Right renal pelvis (tissue), 4 donors: ENCODE measurements at places on chromosomes 6 and 20. TPM values are rescaled to one million over a fixed set of nuclear protein-coding genes. Genes with fewer than 3 reads are reported as not detected.

GRCh38 chr20:57654363-57654997 lies 34.3 kb upstream of the ZBP1 start:
- DNase-seq, result peak; percentile 52

DNA sequence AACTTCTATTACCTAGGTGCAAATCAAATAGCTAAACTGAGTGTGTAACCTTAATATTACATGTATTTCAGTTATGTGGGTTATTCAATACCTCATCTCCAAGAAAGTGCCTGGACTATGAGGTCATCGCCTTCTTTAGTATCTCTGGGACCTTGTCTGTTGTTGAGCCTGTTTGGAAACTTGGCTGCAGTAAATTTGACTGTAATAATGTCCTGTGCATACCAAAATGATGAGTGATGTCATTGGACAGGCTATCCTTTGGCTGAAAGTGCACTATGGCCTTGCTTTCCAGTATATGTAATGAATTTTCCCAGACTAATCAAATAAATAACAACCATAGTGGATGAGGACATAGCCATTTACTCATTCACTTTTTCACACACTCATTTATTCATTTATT lies 455.1 kb downstream of the ADGRB3 start:
- no peak for DNase-seq

DNA sequence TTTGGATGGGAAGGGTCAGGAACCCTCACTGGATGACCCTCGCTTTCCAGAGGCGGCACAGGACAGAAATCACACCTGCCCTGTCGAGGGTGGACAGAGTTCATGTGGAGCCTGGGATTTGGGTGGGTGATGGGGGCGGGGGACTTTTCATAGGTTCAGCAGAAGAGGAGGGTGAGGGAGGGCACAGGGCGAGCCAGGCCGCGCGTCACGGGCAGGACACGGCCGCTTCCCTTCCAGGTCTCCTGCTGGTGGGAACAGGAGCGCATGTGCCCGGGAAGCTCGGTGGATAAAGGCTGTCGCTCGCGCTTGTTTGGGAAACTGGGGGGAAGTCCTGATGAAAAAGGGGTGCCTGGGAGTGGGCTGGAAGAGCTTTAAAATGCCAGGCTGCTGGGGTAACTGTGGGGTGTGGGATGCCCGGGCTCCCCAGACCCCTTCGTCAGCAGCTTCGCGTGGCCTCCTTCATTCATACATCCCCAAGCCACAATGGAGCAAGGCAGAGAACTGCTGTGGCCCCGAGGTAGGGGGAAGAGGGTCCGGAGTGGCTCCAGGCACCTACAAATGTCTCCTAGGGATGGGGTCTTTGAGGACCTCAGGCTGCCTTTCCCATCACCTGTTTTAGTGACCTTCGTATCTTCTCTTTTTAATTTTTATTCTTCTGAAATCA lies 102.2 kb downstream of the DACT2 start:
- no peak for DNase-seq

GRCh38 chr20:57772349-57772964 lies 62.6 kb upstream of the PMEPA1 start:
- DNase-seq, result no peak

GRCh38 chr6:71347119-71347518 lies 58.5 kb downstream of the OGFRL1 start:
- no peak for DNase-seq

DNA sequence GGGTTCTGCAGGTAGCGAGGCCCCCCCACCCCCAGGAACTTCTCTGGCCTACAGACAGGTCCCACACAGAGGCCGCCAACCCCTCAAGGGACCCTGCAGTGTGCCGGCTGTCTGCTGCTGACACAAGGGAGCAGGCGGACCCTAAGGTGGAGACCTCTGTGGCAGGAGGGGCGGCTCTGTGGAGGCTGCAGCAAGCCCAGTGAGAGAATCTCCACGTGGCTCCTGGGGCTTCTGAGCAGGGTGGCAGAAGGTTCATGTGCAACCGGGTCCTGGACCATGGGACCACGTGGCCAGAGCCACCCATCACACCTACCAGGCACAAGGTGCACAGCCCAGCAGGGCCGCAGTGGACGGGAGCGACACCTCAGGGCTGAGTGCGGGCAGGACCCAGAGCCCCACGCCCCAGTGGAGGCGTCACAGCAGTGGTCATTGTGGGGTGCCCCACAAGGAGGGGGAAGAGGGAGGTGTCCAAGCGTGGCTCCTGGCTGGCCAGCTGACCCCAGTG lies 4.3 kb downstream of the ARFRP1 start:
- DNase-seq, result no peak

DNA sequence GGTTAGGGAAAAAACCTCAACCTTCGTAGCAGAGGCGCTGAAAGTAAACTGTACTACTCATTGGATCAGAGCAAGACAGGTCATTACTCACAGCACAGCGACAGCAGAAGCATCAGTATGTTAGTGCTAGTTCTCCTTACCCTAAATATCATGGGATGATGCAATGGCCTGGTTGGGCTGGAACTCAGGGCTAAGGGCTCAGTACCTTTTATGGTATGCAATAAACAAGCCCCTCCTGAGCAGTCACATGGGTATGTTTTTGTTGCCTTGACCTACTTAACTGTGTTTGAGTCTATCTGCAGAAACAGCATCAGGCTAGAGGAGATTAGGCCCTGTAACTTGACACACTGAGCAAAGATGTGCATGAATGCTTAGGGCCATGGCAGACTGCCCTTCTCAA lies 369.4 kb upstream of the IMPG1 start:
- no peak for DNase-seq

- DNase-seq, result no peak
Observed at GRCh38 chr6:6193221-6193745, 127.2 kb downstream of the F13A1 start.

DNA sequence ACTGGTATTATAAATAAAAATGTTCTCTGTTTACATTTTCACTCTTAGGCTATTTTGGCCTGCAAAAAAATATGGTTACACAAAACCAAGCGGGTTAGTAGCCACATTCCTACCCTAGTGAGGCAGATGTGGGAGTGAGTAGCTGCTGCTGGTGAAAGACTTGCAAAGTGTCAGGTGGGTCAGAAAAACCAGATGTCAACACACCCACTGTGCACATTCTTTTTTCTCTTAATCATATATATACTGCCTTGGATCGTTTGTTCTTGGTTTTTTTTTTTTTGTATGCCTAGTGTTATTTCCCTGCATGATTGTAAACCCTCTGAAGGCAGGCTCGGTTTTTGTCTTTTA lies 68.0 kb upstream of the TFB1M start:
- DNase-seq, result no peak

DNA sequence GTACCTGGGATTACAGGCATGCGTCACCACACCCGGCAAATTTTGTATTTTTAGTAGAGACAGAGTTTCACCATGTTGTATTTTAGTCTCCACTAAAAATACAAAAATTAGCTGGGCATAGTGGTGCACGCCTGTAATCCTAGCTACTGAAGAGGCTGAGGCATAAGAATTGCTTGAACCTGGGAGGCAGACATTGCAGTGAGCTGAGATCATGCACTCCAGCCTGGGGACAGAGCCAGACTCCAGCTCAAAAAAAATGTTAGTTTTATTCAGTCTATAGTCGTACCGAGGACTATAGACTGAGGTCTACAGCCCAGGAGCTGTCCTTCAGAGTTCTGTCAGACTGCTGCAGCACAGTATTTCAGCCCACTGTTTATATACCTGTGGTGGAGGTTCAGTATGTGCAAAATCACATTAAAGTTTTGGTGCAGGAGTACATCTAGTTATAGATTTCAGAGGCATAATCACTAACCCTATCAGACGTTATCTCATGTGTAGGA lies 3.6 kb upstream of the CASP8AP2 start:
- DNase-seq, result no peak

DNA sequence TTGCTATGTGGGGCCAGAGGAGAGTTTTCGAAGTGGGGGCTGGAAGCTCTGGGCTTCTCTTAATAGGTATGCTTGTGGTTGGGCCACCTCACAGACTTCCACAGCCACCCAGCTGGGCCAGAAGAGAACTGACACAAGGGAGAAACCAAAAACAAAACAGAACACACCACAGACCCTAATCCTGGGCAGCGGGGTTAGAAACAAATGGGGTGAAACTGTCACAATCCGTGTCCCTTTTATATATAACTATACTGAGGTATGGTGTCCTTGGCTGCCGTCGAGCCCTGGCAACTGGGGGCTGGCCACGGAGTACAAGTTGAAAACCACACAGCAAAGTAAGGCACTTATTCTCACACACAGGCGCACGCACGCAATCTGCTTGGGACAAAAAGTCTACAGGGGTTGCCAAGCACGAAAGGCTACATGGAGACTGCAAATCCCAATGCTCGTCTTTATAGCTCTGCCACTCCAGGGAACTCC lies 78.3 kb downstream of the TRAM2 start:
- DNase-seq, result no peak

DNA sequence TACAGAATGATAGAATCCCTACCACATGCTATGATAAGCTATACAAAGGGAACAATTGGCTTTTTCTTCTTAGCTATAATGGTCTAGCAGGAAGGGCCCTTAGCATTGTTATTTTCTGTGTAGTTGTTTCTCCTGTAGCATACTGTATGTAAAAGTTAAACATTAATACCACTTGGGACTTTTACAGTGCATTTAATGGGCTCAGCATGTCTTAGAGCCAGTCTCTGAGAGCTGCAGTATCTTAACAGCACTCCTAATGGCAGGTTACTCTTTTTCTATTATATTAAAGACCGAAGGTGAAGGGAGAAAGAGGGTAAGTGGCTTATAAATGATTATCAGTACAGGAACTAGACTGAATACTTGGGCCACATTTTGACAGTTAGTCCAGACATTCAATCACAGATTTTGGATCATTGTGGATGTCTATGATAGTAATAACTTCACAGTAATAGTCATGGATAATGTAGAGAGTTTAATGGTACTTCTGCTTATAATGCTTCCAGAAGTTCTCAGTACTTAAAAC lies 290.7 kb downstream of the PHF3 start:
- DNase-seq, result no peak

GRCh38 chr20:48906221-48906877 lies 15.2 kb upstream of the ARFGEF2 start:
- no peak for DNase-seq

GRCh38 chr20:3239026-3239866 lies at the start of gene SLC4A11:
Gene SLC4A11, minus strand, starts transcription at chr20:3239190. Its CDS starts 53 bp downstream, at chr20:3239137.
- no peak for DNase-seq

- no peak for DNase-seq
Observed at GRCh38 chr6:44976677-44977641, 351.2 kb upstream of the RUNX2 start.

DNA sequence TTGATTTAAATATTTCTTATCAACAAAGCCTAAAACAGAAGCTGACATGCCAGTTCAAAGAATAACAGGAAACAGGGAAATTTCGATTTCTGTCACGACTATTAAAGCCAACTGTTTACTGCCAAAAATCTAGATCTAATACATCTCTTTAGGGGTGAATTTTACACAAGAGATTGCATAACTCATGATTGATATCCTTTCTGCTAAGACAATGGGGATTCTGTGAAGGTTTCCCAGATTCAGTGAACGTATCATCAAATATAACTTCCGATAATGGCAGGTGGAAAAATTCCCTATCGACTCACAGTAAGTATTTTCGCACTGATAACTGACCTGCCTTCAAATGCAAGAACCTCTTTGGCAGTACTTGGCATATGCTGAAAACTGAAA lies 42.9 kb downstream of the NHSL1 start:
- DNase-seq, result no peak

GRM1 gene
- polyA plus RNA-seq, result 0.20 TPM

SLC17A1 gene
- polyA plus RNA-seq, result 24.0 TPM

PSMB8 gene
- 24.6 TPM for polyA plus RNA-seq

NFKBIL1 gene
- polyA plus RNA-seq, result 27.4 TPM

KCNK17 gene
- 0.04 TPM for polyA plus RNA-seq
